ENCODE measurements at places on chromosomes 7 and 10. TPM values are rescaled to one million over a fixed set of nuclear protein-coding genes. Genes with fewer than 3 reads are reported as not detected.

The PDE1C gene
- polyA plus RNA-seq, result 0.42 TPM

DNA sequence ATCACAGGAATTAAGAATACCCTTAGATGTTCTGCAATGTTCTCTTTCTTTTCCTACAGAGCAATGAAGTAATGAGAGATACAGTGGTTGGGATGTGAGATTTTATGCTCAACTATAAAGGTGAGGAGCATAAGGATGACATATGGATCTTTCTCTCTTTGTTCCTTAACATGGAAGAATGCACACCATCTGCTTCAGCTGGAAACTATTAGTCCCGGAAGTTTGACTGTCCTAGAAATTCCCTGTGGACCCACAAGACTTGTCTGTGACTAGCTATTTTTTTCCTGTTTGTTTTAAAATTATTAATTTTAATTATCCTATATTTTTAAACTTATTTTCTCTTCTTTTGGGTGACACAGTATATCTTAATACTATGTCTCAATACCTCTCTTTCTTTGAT is 80.2 kb downstream of the DKK1 start:
- DNase-seq, result no peak

GRCh38 chr7:100351657-100352058 is 6.3 kb upstream of the PILRB start:
- peak; percentile 40 for DNase-seq

DNA sequence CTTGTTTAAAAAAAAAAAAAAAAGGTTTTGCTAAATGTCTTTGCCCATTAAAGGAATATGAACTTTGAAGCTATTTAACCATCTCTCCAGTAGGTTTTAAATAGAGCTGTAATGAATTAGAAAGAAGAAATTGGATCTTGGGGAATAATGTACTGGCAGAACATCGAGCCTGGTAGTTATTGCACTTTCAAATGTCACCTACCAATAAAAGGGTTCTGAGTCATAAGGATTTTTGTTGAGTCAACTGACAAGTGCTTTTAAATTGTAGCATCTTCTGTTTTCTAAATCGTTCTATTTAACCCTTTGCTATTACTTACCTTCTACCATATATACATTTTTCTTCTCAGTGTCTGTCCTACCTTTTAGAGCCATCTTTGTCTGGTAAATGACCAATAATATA is 10.7 kb downstream of the CUTC start:
- no peak for DNase-seq

GRCh38 chr7:157832421-157832820 is 495.6 kb downstream of the DNAJB6 start:
- DNase-seq, result no peak

The NRCAM gene
- polyA plus RNA-seq, result 0.55 TPM

The PRSS37 gene
- polyA plus RNA-seq, result not detected

The C7orf57 gene
- polyA plus RNA-seq, result 0.06 TPM

- DNase-seq, result no peak
These were observed 538.6 kb downstream of the TNS3 start for GRCh38 chr7:47043304-47043703.

GRCh38 chr7:142642316-142642715 is 107.0 kb upstream of the PRSS1 start:
- no peak for DNase-seq

DNA sequence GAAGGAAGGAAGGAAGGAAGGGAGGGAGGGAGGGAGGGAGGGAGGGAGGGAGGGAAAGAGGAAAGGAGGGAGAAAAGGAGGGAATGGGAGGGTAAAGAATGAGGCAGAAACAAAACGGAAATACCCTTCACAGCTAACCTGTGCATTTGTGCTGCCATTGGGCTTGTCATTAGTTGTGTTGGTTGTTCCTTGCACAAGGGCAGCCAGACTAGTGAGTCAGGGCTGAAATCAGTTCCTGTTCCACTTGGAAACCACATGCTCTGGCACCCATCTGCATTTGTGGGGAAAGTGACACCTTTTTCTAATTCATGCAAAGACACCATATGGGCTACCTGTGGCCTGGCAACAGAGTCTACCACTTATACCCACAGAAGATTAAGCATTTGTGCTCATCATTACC is 1004.0 kb upstream of the C7orf33 start:
- DNase-seq, result no peak

GRCh38 chr10:20041931-20042330 is 225.7 kb downstream of the PLXDC2 start:
- no peak for DNase-seq

GRCh38 chr7:324011-324410 is 34.0 kb downstream of the FOXL3 start:
- DNase-seq, result no peak

The BBIP1 gene
- 16.1 TPM for polyA plus RNA-seq

The MGAM2 gene
- polyA plus RNA-seq, result not detected

The FAM180A gene
- 0.13 TPM for polyA plus RNA-seq

DNA sequence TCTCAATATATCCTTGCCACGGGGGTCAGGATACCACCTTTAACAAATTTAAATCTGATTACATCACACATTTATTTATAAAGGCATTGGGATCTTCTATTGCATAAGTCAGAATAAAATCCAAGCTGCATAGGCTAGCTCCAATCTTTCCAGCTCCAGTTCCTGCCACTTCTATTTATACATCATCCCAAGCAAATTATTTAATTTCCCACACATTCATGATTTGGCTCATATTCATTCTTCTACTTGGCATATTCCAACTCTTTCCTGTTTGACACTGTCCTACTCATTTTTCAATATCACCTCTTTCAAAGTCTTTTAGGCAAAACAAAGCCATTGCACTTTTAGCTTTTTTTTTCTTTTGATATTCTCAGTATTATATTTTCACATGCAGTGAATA is 579.0 kb upstream of the FZD8 start:
- DNase-seq, result no peak

The FRAT1 gene
- 1.6 TPM for polyA plus RNA-seq

DNA sequence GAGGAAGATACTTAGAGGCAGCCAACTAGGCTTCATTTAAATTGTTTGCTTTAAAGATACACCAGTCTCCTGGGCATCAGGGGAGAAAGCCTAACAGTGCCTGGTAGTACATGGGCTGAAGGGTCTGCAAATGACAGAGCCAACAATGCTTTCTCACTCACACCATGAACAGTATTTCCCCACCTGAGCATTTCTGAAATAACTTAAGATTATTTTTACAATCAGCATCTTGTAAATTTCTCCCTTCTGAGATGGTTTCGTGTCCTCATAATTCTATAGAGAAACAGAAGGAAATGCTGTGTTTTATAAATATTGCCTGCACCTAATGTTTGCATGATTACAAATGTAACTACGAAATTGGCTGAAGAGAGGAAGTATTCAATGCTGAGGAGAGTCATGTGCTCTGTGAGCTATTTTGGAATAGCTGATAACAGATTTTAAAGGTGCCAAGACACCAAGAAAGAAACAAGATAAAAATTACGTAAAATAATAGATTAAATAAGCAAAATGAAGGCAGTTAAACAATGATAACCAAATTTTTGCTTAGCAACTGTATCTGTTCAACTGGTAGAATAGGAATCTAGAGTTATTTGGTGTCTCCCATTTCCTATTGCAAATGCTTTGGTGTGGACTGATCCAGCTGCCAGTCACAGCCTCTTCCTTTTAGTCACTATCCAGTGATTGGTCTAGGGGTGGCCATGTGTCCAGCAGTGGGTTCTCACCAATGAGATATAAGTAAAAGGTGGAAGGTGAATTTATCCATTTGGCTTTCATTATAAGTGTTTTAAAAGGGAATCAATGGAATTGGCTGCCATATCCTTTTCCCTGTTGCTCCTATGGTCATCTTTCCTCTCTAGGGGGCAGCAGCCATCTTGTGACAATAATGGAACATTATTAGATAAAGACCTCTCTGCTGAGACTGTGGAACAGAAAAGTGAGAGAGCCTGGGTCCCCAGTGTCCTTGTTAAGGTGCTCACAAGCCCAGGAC is 167.9 kb upstream of the SLC26A5 start:
- DNase-seq, result no peak

DNA sequence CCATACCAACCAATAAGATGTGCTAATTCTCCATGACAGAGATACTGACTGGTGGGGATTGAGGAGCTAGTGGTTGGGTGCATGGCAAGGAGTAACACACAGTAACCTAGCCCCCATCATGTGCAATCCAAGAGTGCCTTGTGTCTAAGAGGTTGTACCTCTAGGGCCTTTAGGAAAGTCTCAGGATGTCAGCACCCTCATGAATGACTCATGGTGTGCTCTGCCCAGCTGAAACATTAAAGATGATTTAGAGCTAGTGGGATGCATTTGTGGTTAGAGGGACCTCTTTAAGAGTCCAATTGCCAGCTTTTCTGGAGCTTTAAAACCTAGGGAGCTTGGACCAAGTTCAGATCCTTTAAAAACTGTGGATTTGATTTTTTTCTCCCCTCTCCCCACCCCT is 181.1 kb downstream of the HERPUD2 start:
- DNase-seq, result no peak

The HDAC9 gene
- 3.5 TPM for polyA plus RNA-seq

The MMRN2 gene
- 12.0 TPM for polyA plus RNA-seq
